Stimulated activated CD4-positive, alpha-beta T cell treated with anti-CD3 and anti-CD28 coated beads, Interleukin-1b, Interleukin-23, amount 100 ng/mL, for 24 hours (primary cell): ENCODE measurements at places on chromosomes 5 and 9.

DNA sequence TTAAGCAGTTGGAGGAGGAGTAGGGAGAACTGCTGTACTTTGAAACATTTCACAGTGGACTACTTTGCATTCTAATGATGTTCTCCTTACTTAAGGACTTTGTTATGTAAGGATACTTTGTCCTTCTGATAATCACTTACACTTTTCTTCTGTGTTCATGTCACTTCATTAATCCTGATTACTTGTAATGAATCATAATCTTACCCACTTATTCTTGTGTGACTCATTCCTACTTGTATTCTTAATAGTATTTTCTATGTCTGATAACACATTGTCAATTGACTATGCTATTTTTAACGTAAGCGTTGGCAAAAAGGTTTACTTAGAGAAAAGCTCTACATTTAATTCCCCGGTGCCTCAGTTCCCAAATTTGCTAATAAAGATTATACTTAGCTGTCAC lies 63.8 kb downstream of the GHR start:
- no peak for DNase-seq

GRCh38 chr9:104092875-104093600 lies 1.1 kb upstream of the SMC2 start:
- DNase-seq: no peak

- DNase-seq: no peak
Observed at GRCh38 chr9:87427851-87428506, 69.7 kb upstream of the DAPK1 start.

DNA sequence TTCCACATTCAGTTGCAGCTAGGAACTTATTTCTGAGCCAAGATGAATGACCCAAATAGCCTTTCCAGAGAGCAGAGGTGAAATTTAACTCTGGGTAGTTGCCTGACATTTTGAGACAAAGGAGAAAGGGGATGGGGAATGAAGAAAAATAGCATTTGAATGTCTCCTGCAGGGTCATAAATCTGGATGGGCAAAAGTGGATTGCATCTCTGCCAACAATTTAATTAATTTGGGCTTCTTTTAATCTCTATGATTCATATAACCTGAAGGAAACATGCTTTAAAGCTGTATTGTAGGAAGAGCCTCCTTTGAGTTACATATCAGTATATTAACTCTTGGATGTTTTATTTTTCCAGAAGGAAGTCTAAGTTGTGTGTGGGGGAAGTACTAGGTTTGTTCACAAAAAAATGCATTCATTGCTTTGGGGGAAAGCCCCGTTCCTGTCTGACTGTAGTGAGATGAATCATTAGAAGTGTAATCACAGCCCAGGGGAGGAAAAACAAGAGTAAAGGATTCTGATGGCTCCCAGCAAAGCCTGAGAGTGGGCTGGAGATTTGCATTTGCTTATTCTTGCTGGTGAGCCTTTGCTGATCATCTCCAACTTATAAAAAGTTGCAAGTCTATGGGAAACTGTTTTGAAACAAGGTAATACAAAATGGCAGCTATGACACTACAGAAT lies 133.0 kb upstream of the IQGAP2 start:
- DNase-seq: no peak

DNA sequence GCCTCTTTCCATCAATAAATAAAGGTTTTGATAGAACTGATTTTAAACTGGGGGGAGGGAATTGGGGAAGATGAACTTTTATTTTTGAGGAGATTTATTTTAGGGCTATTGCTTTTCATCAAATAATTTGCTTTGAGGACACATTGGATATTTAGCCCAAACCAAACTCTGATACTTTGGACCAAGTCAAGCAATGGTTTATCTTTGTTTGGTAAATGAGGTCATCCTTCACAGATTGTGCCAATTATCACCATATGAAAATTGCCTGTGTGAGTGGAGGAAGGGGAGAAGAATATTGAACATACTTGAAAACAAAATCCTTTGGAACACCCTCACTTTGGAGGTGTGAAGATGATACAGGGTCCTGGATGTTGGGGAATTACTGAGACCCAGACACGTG lies 176.9 kb upstream of the CD180 start:
- DNase-seq: no peak

- no peak for DNase-seq
Observed at GRCh38 chr9:113484258-113484730, 20.8 kb downstream of the RGS3 start.

GRCh38 chr5:1053391-1054017 lies 44.9 kb downstream of the NKD2 start:
- DNase-seq: no peak

DNA sequence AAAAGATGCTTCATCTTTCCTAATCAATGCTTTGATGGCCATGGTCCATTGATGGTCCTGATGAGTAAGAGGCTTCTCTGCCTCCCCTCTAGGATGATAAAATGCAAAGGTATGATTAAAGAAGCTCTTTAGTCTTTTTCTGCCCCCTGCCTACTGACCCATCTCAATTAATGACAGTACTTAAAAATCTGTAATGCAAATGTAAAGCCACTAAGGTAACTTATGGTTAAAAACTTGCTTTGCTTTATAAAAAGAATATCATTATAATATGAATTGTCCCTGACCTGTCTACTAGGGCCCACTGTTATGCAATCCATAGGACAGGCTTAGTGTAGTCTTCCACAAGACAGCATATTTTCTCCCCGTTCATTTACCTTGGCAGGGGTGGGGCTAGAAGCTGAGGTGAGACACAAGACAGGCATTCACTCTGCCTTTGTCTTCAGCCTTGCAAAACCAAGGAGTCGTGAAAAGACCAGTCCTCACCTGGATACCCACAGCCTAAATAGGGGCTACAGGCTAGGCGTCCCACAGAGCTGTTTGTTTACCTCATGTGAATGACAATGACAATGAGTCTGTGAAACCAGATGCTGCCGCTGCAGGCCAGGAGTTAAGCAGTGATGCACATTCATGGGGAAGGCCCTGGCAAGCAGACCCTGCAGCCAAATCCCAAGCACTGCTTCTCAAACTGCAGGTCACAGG lies 60.4 kb downstream of the BNC2 start:
- DNase-seq: no peak

DNA sequence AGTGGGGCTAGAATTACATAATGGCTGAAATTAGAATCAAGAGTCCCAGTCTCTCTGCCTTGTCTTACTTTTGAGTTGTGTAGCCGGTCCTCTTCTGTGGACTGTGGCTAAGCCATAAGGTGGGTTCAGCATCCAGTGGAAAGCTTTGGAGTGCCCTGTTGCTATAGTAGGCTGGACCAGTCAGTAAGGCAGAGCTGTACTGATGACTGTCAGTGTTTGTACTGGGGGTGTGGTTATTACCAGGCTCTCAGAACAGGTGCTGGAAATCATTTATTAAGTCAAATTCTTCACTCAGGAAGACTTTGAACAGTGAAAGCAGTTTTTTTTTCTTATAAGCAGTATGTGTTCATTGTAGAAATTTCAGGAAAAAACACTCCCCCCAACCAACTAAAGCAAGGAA lies 129.4 kb downstream of the ZSWIM6 start:
- no peak for DNase-seq

DNA sequence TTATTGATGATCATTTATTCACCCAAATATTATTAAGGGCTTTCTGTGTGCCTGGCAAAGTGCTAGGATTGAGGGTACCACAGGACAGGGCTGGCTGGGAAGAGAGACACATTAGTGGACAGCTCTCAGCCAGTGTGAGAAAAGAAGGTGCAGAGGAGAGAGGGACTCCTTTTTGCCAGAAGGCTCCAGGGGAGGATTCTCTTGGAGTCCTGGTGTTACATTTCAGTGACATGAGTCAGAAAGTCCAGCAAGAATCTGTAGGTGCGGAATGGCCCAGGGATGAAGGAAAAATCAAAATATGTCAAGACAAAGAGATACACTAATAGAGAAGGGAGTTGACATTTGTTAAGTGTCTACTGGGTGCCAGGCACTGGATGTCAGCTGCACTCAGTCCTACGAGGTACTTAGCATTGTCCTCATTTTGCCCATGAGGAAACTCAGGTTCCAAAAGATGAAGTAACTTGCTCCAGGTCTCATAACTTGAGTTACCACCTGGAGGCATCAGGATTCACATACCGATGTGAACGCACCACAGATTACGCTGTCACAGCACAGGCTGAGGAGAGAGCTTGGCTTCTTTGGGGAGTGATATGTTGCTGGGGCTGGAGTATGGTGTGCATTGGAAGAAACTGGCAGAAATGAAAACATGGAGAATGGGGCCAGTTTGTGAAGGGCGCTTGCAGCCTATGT lies 60.5 kb downstream of the RASGRF2 start:
- DNase-seq: no peak

- DNase-seq: no peak
Observed at GRCh38 chr5:175797521-175798038, 73.8 kb upstream of the CPLX2 start.

- DNase-seq: no peak
Observed at GRCh38 chr9:70435948-70436347, 21.5 kb upstream of the KLF9 start.

GRCh38 chr9:34506623-34507022 lies 16.2 kb downstream of the ENHO start:
- no peak for DNase-seq

- no peak for DNase-seq
Observed at GRCh38 chr9:27059907-27060306, 49.1 kb upstream of the TEK start.

GRCh38 chr5:72711351-72711750 lies 105.1 kb upstream of the TNPO1 start:
- DNase-seq: no peak

- no peak for DNase-seq
Observed at GRCh38 chr5:72541501-72542225, 34.5 kb upstream of the ZNF366 start.

- no peak for DNase-seq
Observed at GRCh38 chr9:34993502-34994259, 4.1 kb downstream of the DNAJB5 start.

DNA sequence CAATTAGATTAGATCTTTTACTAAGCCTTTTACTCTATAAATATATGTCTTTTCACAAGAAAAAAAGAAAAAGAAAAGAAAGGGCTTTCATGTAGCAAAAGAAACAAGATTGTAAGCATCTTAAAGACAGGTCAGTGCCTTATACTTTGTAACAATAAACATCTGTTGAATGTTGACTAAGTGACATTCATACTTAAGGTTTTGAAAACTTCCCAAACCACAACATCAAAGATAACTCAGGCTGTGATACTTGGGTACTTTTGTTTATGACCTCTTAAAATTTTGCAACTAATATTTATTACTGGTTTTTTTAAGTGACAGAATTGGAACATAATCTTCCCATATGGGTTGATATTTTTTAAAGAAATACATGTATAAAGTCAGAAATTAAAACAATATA lies 7.4 kb downstream of the GRAMD2B start:
- DNase-seq: no peak

GRCh38 chr5:143551820-143552251 lies 148.3 kb upstream of the NR3C1 start:
- no peak for DNase-seq

- DNase-seq: no peak
Observed at GRCh38 chr5:169251333-169252084, 49.4 kb downstream of the SLIT3 start.

DNA sequence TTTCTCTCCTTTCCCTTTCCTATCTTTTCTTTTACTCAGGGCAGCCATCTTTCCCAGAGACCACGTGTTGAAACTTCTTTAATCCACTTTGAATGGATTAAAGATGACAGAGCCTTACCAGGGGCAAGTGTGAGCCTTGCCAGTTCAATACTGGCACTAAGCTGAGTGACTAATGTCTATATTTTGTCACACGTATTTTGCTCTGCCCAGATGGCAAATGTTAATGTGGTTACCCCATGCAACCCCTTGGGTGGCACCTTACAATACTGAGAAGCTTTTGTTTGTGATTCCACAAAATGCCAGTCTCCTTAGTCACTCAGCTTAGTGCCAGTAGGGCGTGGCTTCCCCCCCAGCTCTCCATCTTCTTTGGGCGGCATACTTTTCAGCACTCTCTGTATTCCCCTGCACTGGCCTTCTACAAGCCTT lies 24.8 kb downstream of the ANXA1 start:
- DNase-seq: no peak

DNA sequence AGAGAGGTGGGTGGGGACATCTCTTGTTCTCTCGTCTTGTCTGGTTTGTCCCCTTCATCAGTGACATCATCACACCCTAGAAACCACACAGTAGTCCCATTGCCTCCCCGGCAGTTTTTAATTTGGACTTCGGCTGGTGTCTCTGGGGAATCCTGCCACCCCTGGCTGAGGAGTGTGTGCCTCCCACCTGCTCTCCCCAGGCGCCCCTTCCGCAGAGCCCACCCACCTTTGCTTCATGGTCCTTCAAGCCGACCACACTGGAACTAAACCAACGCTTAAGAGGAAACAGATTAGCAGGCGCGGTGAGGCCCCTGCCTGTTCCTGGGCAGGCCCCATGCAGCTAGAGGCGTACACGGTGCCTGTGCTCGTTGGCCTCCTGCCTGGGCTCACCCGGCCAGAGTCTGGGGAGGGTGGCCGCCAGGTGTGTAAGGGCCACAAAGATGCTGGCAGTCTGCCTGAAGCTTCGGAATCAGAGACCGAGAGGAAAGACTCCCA lies 107.6 kb upstream of the SPRY4 start:
- no peak for DNase-seq

DNA sequence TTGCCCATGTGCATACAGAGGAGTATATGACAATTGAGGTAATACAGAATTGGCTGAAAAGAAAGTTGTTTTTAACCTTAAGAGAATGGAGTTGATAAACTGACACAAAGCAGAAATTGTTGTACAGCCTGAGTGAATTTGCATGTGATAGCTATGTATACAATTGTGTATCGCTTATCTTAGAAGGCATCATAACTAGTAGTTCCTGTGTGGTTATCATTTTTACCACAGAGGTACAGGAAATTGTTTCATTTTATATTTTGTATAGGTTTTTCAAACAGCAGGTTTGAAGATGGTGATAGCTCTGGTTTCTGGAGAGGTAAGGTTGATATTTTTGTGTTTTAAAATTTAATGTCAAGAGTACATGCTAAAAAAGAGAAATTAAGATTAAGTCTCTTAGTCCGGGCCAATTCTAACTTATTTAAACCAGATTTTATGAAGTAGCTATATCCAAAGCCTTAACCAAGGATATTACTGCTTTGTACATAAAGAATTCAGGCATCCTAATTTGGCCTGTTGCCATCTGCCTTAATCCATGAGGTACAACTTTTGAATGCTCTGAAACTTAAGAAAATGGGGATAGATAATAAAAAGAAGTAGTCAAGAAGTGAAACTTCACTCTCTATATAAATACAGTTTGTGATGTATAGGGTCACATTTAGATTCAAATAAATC lies 26.0 kb downstream of the DDX4 start:
- DNase-seq: no peak

DNA sequence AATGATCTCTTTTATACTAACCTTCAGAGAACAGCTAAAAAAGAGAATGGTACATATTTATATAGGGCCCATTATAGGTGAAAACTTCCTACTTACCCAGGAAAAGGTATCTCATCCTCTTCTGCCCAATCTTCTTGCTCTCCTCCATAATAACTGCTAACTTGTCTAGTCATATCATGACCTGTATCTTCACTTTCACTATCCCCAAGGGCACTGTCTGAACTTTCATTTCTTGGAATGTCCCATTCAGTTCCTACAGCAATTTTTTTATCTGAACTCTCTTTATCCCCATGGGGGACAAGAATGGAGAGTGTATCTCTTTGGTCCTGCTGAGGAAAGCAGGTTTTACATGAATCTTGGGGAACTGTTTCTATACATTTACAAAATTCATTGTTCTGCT lies 36.4 kb upstream of the RAPGEF6 start:
- no peak for DNase-seq
